Hepatic stellate cell (primary cell): ENCODE measurements at places on chromosomes 2 and 18.

DNA sequence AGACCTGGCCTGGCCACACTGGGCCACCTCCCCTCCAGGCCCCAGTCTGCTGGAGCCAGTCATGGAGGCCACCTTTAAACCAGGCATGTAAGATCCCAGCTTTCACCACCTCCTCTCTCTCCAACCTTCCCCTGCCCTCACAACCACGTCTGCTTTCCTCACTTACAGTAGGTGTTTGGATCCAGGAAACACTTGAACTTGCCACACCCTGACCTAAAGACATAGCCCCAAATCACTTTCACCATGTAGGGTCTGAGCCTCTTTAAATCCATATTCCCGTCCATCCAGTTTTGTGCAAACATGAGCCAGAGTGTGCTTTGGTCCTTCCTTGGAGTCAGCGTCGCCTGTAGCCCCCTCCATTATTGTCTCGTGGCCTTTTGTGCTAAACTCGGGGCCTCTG lies 66.8 kb downstream of the NRP2 start:
- no peak for DNase-seq

GRCh38 chr18:57091231-57091630 lies 55.7 kb upstream of the BOD1L2 start:
- DNase-seq: no peak

GRCh38 chr2:211351987-211352386 lies 795.6 kb downstream of the CPS1 start:
- DNase-seq: no peak

DNA sequence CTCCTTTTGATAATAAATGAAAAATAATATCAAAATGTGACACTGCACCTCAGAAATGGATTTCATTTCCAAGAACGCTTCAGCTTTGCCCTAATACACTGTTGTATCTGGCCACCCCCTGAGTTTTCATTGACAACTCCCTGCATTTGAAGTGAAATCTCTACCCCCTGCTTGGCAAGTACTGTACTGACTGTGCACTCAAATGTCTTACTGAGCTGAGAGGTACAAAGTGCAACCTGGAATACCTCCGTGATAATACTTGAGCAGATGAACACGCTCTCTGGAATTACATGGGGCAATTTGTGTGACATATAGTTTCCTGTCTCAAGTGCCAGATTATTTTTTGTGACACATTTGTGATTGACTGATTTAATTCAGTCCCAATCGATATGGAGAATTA lies 231.1 kb downstream of the LRP1B start:
- DNase-seq: no peak

- DNase-seq: no peak
These were observed 14.5 kb downstream of the RTN4 start for GRCh38 chr2:55035716-55036115.

- DNase-seq: no peak
These were observed 277.6 kb downstream of the PHLPP1 start for GRCh38 chr18:62992877-62993365.

GRCh38 chr2:239470151-239470900 lies 69.5 kb upstream of the HDAC4 start:
- no peak for DNase-seq

DNA sequence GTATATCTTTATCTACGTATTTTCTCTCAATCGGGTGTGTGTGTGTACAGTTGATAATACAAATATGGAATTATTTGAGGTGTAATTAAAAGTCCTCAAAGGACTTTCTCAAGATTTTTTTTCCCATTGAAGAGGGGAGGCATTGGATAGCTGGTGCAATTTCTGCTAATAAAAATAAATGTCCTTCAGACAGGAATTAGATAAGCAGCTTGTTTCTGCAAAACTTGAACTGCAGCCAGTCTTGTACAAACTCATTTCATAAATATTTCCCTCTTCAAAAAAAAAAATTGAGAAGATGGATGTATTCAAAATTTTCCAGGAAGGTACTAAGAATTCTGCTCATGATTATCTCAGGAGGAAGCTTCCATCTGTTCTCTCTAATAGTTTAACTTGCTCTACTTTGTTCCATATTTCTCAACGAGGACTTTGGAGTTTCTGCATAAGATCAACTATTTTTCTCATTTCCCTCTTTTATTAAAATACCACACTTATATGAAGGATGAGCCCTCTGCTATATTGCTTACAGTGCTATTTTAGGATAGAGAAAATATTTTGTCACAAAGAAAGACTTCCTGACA lies 33.0 kb upstream of the GLS start:
- no peak for DNase-seq

DNA sequence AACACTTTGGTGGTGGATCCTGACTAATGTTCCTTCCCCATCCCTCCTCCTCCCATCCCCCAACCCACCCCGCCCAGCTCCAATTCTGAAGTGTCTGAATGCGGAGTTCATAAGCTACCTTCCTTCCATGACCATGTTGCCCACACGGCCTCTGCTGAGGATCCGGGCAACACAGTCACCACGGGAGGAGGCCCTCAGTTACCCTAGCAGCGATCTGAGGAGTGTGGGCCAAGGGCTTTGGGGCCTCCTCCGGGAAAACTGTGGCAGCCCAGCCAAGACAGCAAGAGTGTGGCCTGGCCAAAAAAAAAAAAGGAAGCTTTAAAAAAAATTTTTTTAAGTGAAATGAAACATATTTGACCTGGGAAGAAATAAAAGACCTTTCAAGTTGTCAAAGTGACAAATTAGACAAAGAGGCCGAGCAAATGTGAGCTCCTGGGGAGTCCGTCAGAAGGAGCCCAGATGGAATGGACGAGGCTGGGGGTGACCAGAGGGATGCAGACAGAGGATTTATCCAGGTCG lies 169.0 kb upstream of the PKDCC start:
- DNase-seq: no peak

DNA sequence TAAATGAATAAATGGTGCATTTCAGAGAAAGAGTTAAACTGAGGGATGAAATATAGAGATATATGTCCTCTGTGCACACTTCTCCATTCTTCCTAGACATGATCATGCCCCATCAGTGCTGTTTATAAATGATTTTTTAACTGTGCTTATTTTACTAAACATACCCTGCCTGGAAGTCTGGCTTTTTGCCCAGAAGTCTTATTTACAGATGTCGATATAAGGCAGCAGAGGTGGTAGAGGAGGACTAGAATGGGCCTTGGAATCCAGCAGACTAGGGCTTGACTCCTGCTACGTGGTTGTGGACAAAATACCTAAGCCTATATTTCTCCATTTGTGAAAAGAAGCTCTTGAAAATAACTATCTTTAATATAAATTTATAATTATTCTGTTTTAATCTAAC lies 355.5 kb downstream of the RAD51AP2 start:
- no peak for DNase-seq

GRCh38 chr2:135916207-135916606 lies 40.0 kb upstream of the MCM6 start:
- DNase-seq: no peak
